Stimulated activated CD4-positive, alpha-beta T cell treated with anti-CD3 and anti-CD28 coated beads, Interleukin-4, amount 100 ng/mL, for 24 hours (primary cell): ENCODE measurements at places on chromosomes 11 and 22.

GRCh38 chr11:77111277-77111676 lies 8.6 kb downstream of the OMP start:
- DNase-seq: no peak

GRCh38 chr22:49574205-49574880 lies 253.3 kb downstream of the BRD1 start:
- DNase-seq: no peak

GRCh38 chr22:37021710-37022482 lies 2.4 kb downstream of the MPST start:
- peak; percentile 51 for DNase-seq

DNA sequence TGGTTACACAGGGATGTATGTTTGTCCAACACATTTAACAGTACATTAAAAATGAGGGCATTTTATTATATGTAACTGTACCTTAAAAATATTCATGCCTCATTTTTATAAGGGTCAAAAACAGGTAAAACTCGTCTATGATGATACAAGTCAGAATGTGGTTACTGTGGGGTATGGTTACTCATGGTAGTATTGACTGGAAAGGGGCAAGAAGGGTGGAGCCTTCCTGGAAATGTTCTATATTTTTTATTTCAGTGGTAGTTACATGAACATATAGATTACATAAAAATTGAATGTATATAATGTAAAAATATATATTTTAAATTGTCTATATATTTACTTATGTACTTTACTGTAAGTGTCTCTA lies 99.8 kb downstream of the STIM1 start:
- DNase-seq: no peak

- DNase-seq: no peak
These were observed 23.6 kb downstream of the LRRC74B start for GRCh38 chr22:21069375-21069774.

DNA sequence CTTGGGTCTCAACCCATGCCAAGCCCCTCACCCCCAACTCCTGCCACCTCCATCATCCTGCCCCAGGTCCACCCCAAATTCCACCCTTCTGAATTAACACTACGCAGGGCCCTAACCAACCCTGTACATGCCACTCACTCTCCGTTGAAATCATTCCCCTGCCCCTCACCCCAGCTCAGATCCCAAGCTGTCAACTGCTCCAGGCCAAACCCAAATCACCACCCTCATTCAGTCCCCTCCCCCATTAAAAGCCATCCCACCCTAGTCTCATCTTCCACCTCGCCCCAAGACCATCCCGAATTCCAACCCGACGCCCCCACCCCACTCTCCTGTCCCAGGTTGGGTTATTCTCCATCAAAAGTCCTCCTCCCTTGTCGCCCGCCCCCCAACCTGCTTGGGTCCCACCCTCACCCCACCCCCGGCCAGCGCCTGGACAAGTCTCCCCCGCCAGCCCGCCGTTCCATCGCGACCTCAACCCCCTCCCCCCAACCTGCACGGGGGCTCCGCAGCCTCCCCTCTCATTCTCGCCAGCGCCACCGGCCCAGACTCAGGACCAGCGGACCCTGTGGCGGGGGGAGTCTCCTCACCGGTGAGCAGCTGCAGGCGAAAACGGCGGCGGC lies 466 bp downstream of the FAM168A start:
- no peak for DNase-seq

DNA sequence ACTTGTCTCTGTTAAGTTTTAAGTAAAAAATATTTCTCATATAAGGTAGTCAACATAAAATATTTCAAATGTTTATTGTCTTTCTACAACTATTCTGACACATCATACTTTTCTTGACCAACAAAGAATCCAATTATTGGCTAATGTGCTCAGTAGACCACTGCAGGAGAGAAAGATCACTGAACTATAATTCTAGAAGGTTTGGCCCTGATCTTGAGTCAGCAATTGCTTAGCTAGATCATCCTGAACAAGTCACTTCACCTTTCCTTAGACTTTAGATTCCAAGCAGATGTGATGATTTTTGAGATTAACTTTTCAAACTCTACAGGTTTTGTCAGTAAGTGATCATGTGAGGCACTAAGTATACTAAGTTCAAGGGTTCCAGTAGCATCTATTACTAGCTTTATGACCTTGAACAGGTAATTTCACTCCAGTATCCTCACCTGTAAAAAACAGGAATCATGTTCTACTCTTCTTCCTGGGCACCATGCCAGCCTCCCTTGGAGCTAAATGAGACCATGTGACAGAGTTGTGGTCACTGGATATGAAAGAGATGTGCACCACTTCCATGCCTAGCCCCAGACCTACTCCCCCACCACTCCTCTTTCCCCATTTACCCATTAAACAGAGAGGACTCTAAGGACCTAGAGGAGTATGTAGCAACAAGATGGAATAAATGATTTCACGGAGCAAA lies 17.3 kb downstream of the PGM2L1 start:
- no peak for DNase-seq

GRCh38 chr22:42635531-42635930 lies 4.9 kb downstream of the ATP5MGL start:
- no peak for DNase-seq
